ENCODE measurements at places on chromosomes 6 and 20.

- DNase-seq = no peak
Observed at GRCh38 chr20:24657196-24657595, 187.8 kb downstream of the SYNDIG1 start.

DNA sequence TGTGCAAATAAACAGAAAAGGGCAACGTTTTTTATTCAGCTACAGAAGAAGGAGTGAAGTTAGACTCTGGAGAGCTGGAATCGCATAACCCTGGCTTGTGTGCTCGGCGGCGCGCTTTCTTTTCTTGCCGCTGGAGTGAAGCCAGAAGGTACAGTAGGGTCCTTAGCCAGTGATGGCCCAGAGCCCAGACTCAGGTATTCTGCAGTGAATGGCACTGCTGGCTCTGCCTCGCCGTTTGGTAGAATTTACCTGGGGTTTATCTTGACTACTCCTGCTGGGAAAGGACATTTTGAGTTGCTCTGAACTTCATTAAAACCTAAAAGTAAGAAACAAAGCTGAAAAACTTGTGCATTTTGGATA is 56.9 kb upstream of the TIAM2 start:
- DNase-seq = no peak

GRCh38 chr6:110512991-110513390 is 36.6 kb upstream of the SLC22A16 start:
- peak; percentile 32 for DNase-seq

DNA sequence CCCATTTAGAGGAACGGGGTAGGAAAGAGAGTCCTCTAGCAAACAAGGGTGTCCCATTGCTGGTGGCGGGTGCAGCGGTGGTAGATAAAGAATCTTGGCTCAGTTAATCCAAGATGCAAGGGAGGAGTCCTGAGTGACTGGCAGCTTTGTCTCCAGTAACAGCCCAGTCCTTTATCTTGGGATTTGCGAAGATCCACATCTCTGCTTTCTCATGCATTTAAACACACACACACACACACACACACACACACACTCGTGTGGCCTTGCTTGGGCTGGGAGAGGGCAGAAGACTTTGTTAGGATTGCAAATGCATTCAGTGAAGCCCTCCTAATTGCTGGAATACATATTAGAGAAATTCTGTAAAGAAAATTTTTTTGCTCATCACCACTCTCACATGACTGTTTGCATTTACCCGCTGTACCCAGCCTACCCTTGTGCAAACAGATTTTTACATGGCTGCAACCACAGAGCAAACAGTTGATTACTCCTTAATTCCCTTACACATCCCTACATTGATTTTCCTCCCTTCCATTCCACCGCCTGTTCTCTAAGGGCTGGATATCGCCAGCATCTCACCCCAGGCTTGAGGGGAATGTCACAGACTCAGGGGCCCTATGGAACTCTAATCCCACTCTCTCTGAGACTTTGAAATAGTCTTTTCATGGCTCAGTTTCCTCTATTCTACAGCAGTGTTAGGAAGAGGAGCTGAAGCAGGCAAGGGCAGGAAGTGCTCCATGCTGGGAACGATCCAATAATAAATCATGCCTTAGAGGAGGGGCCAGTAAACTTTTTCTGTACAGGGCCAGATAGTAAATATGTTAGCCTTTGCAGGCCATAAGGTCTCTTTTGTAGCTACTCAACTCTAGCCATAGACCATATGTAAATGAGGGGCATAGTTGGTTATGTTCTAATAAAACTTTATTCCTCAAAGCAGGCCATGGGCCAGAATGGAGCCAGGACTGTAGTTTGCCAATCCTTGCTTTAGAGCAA is 3.5 kb downstream of the C6orf132 start:
- peak; percentile 47 for DNase-seq

DNA sequence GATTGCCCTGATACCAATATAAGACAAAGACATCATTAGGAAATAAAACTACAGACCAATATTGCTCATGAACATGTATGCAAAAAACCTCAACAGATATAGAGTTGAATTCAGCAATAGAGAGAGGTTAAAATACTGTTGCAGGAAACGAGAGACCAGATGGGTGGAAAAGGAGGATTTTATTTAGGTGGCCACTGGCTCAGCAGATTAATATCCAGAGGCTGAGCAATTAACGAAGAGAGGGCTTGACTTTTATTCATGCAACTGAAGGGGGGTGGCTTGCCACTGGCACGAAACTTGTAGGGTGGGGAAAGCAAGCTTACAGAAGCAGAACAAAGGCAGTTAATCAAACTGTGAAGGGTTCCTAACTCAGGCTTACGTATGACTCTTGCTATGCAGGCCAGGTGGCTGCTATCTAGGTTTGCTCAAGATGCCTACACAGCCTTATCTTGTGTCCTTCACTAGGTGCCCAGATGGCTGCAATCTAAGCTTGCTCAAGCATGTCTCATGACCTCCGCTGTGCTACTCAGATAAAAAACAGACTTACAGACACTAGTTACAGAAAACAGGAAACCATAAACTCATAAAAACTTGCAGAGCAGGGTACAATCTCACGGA is 126.4 kb downstream of the MMUT start:
- peak; percentile 9 for DNase-seq

- peak; percentile 74 for DNase-seq
Observed at GRCh38 chr6:154363821-154364220, 7.2 kb upstream of the IPCEF1 start.

- no peak for DNase-seq
Observed at GRCh38 chr6:5294392-5295211, 33.3 kb downstream of the FARS2 start.

GRCh38 chr6:155244434-155244833 is 19.4 kb upstream of the CLDN20 start:
- DNase-seq = peak; percentile 28

- no peak for DNase-seq
Observed at GRCh38 chr20:23666189-23666588, 22.6 kb downstream of the CST4 start.

- no peak for DNase-seq
Observed at GRCh38 chr6:52164319-52165094, 21.7 kb upstream of the IL17A start.

DNA sequence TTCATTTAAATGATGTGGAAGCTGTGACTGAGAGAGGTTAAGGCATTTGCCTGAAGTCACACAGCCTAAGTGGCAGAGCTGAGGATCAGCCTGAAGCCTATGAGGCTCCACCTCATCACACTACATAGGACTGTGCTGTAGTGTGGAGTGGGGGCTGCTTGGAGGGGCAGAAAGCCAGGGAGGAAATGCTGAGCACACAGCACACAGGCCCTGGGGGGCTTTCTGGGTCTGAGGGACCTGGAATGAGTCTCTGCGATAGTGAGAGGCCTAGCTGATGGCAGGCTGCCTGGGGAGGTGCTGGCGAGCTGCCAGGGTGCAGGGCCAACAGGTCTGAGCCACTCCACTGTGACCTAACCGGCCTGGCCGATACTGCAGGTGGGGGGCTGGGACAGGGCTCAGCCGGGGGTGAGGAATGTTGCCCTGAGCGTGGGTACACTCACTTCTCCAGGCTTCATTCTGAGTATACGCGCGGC is 2.2 kb upstream of the ARHGAP40 start:
- no peak for DNase-seq

DNA sequence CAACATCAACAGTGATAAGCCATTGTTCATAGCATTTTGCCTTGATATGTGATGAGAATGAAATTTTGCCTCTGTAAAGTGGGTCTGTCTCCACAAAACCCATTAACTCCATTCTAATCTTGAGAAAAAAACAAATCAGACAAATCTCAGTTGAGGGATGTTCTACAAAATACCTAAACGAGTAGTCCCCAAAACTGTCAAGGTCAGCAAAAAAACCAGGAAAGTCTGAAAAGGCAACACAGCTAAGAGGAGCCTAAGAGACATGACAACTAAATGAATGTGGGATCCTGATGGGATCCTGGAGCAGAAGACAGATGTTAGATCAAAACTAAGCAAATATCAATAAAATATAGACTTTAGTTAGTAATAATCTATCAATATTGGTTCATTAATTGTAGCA is 431.6 kb upstream of the SPTLC3 start:
- DNase-seq = no peak

- peak; percentile 58 for DNase-seq
Observed at GRCh38 chr6:35213824-35214756, at the start of gene SCUBE3. SCUBE3 (plus strand) TSS chr6:35213956; CDS start chr6:35214419, 463 bp downstream.

- peak; percentile 61 for DNase-seq
Observed at GRCh38 chr6:84777888-84778287, 13.5 kb upstream of the TBX18 start.

DNA sequence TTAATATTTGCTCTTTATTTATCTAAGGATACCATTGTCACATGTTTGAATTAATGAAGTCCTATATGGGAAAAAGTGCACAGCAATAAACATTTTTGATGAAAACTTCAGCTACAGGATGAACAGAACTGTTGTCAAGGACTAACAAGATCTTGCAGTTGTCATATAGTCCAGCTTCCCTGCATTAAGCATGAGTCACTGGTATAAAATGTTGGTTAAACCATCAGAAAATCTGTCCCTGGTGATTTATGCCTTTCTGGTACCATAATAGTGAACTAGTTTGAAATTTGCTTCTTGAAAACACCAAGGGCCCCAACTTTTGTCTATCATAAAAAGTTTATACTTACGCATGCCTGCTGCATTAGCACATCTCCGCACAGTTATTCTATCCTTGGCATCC is 60.4 kb upstream of the RSPO3 start:
- DNase-seq = peak; percentile 79

DNA sequence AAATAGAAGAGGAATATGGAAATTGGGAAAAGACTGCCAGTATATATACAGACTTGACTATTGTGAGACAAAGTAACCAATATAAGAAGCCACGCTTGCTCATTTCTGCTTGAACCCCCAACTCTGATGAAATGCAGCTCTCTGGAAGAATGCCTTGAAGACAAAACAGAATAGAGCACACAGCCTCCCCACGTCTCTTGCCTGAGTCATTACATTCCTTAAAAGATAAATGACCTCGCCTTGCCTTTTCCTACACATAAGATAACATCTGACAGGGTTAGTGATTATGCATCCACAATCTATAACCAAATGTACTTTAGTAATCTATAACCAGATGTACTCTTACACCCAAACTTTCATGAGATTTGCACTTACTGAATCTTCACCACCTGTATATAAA is 141.1 kb upstream of the EEF1E1 start:
- peak; percentile 32 for DNase-seq

DNA sequence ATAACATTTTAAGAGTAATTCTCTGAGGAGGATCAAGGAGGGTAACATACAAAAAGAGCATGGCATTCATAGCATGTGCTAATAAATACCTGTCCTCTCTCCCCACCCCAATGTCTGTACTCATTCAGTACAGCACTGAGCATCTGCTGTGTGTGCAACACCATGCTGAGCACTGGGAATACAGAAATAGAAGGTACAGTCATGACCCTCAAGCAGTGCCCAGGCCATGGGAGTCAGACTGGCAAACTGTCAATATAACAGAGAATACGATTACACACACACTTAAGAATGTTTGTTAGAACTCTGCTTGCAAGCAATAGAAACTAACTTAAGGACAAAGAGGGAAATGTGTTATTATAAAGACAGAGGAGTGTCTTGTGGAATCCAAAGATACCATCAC is 24.7 kb upstream of the ZFAND3 start:
- DNase-seq = peak; percentile 42

- DNase-seq = no peak
Observed at GRCh38 chr20:58984691-58985090, 3.6 kb downstream of the NELFCD start.

DNA sequence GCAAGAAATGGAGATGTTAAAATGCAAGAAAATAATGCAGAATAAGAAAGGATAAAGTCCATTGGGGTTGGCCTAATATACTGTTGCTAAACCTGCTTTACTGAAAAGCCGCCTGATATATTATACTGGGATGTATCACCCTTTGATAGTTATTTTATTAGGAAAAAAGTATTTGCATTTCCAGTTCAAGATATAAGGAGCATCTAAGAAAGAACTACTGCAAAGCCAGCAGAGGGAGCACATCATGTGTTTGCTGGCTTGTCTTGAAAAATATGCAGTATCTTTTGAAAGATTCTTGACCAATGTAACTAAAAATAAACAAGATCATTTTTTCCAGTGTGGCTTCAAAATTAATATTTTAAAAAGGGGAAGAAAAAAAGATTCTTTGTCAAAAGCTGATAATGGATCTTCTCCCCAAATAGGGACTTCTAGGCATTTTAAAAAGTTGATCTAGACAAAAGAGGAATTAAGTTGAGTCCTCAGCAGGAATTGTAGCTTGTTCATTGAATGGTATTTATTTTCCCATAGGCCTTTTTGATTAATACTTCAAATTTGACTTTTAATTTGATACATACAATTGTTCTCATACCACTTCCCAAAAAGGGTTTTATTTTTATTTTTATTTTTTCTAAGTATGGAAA is 214.9 kb downstream of the ZFAND3 start:
- peak; percentile 39 for DNase-seq

- DNase-seq = no peak
Observed at GRCh38 chr6:79665725-79666551, 34.8 kb downstream of the SH3BGRL2 start.

- no peak for DNase-seq
Observed at GRCh38 chr6:165969184-165969583, 198.5 kb downstream of the TBXT start.

DNA sequence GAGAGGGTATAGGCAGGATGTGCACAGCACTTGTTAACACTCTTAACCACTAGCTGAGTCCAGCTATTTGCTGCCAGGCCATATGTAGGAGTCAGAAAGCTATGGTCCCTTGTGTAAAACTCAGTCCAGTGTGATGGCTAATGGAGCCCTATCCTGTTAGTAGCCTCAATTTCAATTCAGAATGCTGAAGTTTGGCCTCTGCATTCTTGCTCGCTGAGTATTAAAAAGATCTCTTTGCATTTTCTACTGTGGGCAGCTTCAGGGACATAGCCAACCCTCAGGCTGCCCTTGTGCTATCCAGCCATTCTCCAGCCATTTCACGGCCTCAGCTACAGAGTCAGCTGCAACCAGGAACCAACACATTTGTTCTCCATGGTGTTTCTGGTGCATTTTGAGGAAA is 92.5 kb downstream of the SPTLC3 start:
- DNase-seq = no peak

DNA sequence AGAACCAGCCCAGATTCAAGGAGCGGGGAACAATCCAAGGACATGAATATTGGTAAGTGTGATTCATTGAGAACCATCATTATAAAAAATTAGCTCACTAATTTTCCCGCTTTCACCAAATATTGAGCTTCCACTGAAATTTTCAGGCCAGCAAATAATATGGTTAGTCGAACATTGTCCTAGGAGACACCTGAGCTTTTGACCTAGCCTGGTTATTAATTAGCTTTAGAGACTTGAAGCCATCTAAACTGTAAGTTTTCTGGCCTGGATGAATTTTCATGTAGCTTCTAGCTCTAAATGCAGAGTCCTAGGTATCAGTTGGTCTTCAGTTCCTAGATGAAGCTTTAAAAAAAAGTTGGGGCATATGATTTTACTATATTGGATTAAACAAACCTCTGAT is 17.1 kb upstream of the RALGAPA2 start:
- no peak for DNase-seq

GRCh38 chr6:134416418-134417154 is 98.7 kb upstream of the SGK1 start:
- DNase-seq = peak; percentile 91
